ENCODE measurements at places on chromosomes 3 and 15.

DNA sequence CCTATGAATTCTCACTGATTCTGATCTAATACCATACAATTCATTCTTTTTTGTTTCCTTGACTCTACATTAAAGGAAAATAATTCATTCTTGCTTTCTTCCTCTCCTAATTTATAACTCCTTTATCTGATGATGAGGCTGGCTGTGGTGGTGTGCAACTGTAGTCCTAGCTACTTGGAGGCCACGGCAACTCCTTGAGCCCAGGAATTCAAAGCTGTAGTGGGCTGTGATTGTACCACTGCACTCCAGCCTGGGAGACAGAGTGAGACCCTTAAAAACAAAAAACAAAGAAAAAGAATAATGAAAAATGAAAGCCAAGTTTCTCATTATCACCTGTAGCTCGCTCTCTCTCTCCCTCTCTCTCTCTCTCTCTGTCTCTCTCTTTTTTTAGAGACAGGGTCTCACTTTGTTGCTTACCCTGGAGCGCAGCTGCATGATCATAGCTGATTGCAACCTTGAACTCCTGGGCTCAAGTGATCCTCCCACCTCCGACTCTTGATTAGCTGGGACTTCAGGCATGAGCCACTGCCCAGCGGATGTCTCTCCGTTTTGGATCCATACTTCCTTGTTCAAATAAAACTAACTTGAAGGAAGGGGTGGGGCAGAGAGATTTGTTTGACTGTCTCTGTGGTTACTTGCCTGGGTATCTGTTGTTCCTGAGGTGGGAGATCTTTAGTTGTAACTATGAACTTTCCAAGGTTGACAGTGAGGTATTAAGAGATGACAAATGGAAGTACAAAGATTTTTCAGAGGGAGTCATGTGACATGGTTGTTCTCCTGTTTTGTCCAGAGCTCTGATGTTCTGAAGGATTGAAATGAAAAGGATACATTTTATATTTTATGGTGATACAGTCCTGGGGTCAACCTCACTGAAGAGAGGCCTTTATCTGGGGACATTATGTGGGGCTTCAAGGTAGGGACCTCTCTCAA lies 46.9 kb downstream of the STARD9 start:
- DNase-seq = no peak

GRCh38 chr15:60652870-60653269 lies 173.9 kb upstream of the ICE2 start:
- no peak for DNase-seq

DNA sequence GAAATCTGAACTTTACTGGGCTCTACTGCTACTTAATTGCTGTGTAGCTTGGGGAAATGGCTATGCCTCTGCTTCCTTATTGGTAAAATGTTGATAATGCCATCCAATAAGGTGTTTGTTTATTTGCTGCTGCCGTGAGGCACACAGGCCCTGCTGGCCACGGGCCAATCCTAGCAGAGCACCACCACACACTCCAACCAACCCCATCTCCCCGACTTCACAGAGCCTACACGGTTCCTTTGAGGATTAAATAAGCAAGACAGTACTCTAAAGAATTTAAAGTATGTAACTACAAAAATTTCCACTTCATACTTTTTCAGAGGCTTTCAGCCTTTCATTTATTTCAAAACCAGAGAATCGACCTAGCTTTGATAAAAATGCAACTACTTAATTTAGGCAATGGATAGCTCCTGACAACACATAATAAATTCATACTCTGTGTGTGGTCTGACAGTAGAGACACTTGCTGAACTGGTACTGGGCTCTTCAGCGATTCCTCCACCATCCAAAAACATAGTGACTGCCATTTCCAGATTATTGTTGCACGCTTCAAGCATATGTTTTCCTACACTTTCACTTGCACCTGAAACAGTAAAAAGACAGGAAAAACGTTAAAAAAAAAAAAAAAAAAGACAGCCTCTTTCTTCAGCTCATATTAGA lies 25.3 kb downstream of the UBXN7 start:
- DNase-seq = no peak

DNA sequence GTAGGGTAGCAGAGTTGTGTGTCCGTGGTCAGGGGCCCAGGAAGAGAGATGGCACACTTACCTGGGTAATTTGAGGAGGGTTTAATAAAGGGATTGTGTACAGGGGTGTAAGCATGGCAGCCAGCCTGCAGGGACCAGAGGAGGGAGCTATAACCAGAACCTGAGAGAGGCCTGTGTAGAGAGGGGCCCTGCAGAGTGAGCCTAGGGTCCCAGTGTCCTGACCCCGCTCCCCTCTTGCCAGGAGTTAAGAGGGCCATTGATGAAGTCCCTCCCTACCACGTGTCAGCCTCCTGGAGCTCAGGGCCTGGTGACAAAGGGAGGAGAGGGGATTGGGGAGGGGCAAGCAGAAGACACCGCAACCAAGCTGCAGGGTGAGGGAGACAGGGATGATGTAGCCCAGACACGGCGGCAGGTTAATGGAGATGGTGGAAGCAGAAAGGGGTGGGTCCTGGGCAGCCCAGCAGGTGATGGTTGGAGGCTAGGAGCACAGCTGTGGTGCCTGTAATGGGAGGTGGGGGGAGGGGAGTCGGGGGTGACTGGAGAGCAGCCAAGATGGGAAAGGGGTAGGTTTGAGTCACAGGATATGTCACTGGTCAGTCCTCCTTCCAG lies 165.4 kb upstream of the TOPAZ1 start:
- no peak for DNase-seq

DNA sequence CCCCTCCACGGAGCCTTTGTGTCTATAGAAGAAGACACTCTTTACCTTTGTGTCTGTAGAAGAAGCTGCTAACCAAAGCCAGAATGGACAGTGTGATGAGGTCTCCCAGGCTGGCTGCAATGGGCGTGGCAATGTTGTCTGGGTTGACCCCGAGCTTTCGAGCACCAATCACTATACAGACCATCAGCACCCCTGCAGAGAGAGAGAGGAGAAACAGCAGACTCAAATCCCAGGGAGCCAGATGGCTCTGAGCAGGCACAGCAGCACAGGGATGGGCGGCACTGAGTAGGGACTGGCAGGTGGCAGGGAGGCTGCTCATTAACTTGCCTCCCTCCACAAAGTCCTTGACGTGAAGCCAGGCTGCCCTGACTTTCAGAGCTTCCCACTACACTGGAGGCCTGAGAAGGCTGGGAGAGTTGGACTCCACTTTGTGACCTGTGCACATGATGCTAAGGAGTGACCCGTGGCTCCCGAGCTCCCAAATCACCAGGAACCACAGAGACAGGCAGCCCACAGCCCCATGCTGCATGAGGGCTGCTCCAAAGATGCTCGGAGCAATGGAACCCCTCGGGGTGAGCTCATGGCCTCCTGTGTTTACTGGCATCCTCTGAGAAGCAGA lies 53.9 kb downstream of the ROPN1B start:
- no peak for DNase-seq

DNA sequence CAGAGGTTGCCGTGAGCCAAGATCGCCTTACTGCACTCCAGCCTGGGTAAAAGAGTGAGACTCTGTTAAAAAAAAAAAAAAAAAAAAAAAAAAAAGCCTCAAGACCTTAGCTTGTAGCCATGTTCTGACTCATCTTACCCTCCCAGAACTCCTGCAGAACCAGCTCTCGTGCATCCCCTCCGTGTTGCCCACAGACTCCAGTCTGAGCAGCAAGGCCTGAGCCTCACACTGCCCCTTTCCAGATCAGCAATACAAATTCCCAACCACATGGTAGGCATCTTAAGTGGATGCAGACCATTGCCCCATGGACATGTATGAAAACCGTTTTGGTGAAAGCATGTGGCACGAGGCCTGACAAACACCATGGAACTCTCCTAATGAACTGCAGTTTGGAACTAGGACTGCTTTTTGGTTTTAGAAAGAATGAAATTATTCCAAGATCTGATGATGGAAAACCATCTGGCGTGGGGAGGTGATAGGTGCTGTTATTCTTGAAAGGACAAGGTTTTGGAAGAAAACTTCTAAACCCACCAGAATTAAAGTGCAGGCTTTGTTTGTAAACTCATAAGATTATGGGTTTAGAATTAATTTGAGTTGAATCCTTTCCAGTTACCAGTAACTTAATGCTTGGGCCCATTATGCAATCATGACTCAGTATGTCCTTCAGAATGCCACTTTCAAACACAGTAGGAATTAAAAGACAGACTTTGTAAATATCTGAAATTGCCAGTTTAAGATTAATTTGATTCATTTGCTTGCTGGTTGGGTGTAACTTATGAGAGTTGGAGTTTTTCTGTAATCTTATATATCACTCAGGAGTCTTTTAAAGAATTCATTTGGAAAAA lies 163.7 kb upstream of the LRTM1 start:
- no peak for DNase-seq

DNA sequence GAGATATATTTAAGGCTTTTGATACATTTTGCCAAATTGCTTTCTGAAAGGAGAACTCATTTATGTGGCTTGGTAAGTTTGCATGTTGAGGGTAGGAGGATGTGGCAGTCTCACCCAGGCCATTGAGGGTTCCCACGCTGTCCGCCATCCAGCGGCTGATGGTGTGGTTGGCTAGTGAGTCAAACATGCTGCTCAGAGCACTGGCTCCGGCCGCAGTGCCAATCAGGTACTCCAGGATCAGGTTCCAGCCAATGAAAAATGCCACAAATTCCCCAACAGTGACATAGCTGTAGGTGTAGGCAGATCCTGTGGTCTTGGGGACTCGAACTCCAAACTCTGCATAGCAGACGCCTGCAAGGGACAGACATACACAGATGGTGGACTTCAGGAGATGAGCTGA lies 82.3 kb downstream of the CLDN11 start:
- no peak for DNase-seq

- no peak for DNase-seq
Measured at GRCh38 chr15:32688151-32688639, 29.6 kb upstream of the GREM1 start.

DNA sequence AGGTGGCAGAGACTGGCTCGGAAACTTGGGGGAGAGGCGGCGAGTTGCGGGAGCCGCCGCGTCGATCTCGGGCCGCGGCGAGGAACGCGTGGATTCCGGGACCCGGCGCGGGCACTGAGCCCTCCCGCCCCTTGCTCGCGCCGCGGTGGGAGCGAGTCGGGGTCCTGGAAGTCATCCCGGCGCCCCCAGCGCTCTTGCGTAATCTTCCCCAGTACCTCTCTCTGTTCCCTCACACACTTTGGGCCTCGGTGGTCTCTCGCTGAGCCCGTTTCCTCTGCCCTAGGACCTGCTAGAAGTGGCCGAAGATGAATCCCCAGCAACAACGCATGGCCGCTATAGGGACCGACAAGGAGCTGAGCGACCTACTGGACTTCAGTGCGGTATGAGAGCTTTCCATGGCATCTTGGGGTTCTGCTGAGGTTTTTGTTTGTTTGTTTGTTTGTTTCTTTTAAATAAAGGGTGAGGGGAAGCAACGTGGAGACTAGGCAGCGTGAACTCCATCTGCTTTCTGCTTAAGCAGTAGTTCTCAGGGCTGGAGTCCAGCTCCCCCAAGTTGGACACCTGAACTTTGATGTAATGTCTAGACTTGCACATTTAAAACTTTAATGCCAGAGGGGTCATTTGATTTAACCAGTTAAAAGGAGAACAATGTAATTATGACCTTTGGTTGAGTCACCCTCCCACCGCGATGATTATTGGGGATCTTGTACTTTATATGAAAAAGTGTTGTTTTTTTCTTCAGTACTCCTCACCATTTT lies 1.3 kb downstream of the TCF12 start:
- peak; percentile 40 for DNase-seq

- no peak for DNase-seq
Measured at GRCh38 chr3:24740326-24740725, 245.7 kb upstream of the THRB start.

- DNase-seq = no peak
Measured at GRCh38 chr3:20742903-20743552, 557.0 kb upstream of the SGO1 start.

- DNase-seq = no peak
Measured at GRCh38 chr3:59675495-59675894, 625.7 kb upstream of the CFAP20DC start.

- no peak for DNase-seq
Measured at GRCh38 chr3:106018929-106019550, 150.2 kb upstream of the CBLB start.

GRCh38 chr3:131526801-131527347 lies 24.1 kb upstream of the MRPL3 start:
- peak; percentile 48 for DNase-seq

DNA sequence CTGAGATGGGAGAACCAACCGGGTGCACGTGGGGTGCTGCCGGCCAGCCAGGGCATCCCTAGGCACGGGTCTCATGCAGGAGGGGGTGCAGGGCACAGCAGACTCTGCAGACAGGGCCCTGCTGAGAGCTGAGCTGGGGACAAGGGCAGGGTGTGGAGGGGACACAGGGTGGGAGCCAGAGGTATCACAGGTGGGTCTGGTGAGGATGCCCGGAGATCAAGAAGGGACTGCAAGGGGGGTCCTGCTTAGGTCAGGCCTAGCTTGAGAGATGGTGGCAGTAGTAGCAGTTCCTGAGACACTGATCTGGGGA lies 39.5 kb upstream of the PRR23E start:
- no peak for DNase-seq

DNA sequence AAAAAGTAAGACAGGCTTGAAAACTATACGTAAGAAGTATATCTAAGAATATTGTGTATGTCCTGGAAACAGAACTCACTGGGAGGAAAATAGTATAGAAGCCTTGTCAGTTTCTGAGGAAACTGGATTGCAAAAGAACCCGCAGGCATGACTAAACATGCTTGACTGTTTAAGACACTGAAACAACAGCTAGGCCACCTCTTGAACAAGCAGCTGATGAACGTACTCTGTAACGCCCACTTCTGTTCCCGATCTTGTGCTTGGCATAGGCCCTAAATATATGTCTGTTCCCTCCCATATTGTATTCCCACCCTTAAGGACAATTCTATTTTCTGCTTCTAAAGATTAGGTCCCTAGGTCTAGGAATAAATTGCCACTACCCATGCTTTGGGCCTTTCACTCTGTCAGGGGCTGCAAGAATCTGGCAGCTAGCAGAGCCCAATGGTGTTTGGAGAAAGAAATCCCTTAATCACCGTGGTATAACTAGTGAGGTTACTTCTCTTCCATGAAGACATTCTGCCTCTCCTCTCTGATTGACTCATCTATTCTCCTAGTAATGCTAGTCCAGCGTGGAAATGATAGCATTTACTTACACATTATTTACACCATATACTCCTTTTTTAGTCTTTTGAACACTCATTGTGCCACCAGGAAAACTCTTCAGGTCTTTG lies 46.2 kb downstream of the CD200 start:
- DNase-seq = peak; percentile 29

GRCh38 chr3:48553361-48553760 lies 3.2 kb downstream of the PFKFB4 start:
- no peak for DNase-seq

GRCh38 chr3:29067007-29067406 lies 213.9 kb upstream of the RBMS3 start:
- DNase-seq = no peak

DNA sequence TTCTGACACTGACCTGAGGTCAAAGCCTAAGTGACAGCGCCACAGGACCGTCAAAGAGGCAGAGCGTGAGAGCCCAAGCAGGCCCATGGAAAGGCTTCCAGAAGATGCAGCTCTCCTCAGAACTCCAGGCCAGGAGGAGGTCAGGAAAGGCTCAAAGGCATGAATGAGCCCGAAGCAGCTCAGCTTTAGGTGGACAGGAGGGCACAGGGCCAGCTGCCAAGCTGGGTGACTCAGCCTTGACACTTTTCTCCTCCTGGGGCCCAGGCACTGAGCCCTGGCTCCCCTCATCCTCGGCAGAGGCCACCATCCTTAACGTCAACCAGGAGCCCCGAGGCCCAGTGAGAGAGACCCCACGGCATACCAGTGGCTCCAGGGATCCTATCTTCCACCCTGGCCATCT lies 62.9 kb downstream of the ADCY5 start:
- no peak for DNase-seq

- no peak for DNase-seq
Measured at GRCh38 chr15:74045636-74046274, 36.6 kb downstream of the GOLGA6A start.

- no peak for DNase-seq
Measured at GRCh38 chr15:62491642-62492041, 326.6 kb upstream of the C2CD4B start.
